ENCODE measurements at places on chromosomes 12 and 14. TPM values are rescaled to one million over a fixed set of nuclear protein-coding genes. Genes with fewer than 3 reads are reported as not detected.

- peak; percentile 38 for DNase-seq
- no peak overlapping the region for H3K4me3 ChIP-seq
- H3K36me3 ChIP-seq: no peaks in the 10 kb centered on the region
- no peaks in the 10 kb centered on the region for H3K4me1 ChIP-seq
- H3K27ac ChIP-seq: no peak overlapping the region
- no peaks in the 10 kb centered on the region for H3K27me3 ChIP-seq
Observed at GRCh38 chr14:104116288-104116755, 22.1 kb upstream of the KIF26A start.

GRCh38 chr14:59253527-59253926, 65.1 kb downstream of the DAAM1 start:
- peaks cover 15% of the 10 kb centered on the region for H3K4me1 ChIP-seq
- no peak overlapping the region for H3K27ac ChIP-seq
- no peaks in the 10 kb centered on the region for H3K36me3 ChIP-seq

The CLEC9A gene
- total RNA-seq: 0.26 TPM

DNA sequence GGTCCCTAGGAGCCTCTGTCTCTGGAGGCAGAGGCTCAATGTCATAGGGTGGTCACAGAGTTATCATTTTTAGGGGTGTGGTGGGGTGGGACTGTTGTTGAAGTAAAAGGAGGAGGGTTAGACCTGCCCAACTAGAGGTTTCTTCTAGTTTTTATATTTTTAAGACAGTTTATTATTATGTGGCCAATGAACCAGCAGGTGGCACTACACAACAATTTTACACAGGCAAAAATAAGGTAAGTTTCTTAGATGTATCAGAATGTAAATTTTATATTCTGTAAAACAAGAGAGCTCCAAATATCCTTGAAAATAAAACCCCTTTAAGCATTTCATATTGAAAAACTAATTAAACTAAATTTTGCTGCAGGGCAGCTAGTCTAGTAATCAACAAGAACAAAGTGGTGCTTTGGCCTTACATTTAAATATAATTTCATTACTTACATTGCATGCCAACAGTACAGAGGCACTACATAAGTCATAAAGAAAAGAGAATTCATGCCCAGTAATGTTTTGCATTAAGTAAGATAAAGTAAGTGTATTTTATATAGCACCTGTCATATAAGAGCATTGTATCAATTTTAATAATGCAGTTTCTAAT, 22.2 kb upstream of the OVCH1 start:
- no peaks in the 10 kb centered on the region for H3K36me3 ChIP-seq
- no peaks in the 10 kb centered on the region for H3K4me1 ChIP-seq
- no peak overlapping the region for H3K27ac ChIP-seq
- no peak for DNase-seq
- no peak overlapping the region for H3K4me3 ChIP-seq
